Activated T-cell treated with anti-CD3 and anti-CD28 coated beads, Interleukin-2, amount 50 U/mL, for 72 hours (primary cell): ENCODE measurements at places on chromosomes 1 and 21. TPM values are rescaled to one million over a fixed set of nuclear protein-coding genes. Genes with fewer than 3 reads are reported as not detected.

DNA sequence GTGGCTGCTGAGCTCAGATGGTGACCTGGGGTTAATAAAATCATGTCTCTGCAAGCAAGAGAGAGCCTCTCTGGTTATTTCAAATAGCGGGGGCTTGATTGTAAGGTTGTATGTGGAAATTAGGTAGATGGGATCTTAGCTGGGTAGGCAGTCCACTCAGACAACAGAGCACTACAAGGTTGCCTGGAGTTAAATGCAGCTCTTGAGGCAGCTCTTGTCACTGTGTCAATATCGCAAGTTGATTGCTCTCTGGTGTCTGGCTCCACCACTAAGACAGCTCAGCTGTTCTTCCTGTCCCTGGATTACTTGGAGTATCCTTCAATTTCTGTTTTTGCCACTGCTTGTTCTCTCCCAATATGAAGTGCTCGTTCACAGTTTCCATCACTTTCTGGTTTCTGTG, 93.8 kb downstream of the C21orf91 start:
- no peak for DNase-seq

GLIS1 gene
- not detected for total RNA-seq

- DNase-seq, result peak; percentile 81
Observed at GRCh38 chr1:110235834-110236682, 25.9 kb downstream of the KCNC4 start.

DNA sequence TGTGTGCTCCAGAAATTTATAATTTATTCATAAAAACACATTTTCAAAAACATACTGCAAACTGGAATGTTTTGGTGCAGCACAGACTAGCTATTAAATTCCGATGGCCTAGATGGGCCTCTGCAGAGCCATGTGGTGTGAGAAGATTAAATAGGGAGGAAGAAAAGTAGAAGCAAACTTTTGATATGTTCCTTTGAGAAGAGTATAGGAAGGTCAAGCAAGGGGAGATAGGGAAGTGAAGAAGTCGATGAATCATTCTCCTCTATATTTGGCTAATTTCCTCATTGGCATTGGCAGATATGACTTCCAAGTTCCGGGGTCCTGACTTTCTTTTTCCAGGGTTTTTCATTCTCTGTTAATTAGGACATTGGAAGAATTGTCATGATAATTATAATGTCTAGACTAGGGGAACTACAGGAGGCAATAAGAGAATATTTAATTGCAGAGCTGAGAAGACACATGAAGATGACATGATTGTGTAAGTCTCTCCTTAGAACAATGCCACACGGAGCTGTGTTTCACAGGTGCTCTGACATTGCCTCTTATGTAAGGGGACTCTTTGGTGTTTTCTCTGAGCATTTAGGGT, 19.3 kb upstream of the ZNF326 start:
- DNase-seq, result no peak

FCAMR gene
- total RNA-seq, result not detected
